IMR-90 (cell line): ENCODE measurements at places on chromosomes 3 and 15. TPM values are rescaled to one million over a fixed set of nuclear protein-coding genes. Genes with fewer than 3 reads are reported as not detected.

GRCh38 chr15:71329497-71330260, 214.4 kb downstream of the THSD4 start:
- H3K4me3 ChIP-seq: no peak overlapping the region
- H3K4me1 ChIP-seq: peaks cover 61% of the 10 kb centered on the region
- peak; percentile 46 for DNase-seq

DNA sequence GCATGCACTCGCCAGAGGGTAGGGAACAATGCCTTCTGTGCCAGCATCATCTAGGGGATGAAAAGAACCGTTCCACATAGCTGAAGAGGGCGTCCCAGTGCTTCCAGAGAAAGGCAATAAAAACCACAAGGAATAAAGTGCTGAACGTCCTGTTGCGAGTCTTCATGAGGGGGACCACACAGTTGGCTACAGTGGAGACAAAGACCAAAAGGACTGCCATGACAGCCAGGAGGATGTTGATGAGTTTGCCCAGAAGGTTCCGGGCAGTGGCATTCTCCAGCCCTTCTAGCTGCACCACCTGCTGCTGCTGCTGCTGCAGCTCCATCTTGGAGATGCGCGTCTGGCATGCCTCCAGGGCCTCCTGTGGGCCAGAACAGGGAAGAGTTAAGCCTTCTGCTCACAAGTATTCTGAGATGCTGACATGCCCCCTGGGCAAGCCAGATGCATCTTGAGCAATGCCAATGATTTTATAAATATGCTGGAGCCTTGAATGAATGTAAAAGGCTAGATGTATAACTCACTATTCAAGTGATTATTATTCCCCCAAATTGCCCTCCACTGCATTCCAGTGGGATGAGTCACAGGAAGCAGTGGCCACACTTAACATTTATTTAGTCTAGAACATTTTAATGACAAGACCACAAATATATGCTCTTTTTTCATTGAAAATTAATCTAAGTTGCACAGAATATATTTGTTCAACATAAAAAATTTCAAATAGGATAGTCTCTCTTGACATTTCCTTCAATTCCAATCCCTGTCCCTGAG, 45.1 kb upstream of the PLXND1 start:
- H3K27me3 ChIP-seq: no peaks in the 10 kb centered on the region
- peak; percentile 78 for DNase-seq
- H3K4me3 ChIP-seq: no peak overlapping the region
- no peaks in the 10 kb centered on the region for H3K36me3 ChIP-seq
- peaks cover 19% of the 10 kb centered on the region for H3K4me1 ChIP-seq

GRCh38 chr15:49301562-49301961, 121.5 kb upstream of the FGF7 start:
- no peaks in the 10 kb centered on the region for H3K27me3 ChIP-seq
- H3K4me1 ChIP-seq: no peaks in the 10 kb centered on the region
- peak; percentile 50 for DNase-seq

DNA sequence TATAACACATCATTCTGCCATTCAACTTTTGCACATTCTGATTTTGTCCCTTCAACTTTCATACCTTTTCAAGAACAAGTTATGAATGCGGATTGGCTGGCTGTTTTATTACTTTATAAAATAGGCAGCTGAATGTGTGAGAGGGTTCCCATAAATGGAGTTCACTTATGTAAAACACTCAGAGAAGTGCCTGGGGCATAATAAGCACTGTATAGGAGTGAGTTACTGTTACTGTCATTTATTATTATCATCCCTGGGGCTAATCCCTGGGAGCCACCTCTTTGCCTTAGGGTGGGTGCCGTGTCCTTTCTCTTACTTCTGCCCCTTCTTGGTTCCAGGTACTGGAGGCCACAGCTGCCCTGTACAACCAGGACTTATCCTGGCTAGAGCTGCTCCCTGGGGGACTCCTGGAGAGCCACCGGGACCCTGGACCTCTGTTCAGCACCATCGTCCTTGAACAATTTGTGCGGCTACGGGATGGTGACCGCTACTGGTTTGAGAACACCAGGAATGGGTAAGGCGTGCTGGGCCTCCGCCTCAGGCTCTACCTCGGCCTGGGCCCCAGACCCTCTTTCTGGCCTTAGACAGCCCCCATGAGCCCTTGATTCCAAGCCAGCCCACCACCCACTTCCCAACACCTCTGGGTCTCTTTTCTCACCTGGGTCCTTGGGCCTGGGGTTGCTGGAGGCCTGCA, 10.9 kb downstream of the DUOX1 start:
- H3K4me3 ChIP-seq: no peak overlapping the region
- no peak overlapping the region for H3K27ac ChIP-seq
- H3K36me3 ChIP-seq: no peaks in the 10 kb centered on the region
- no peak for DNase-seq
- H3K4me1 ChIP-seq: no peaks in the 10 kb centered on the region

GRCh38 chr3:188059351-188059750, 94.6 kb upstream of the LPP start:
- no peak overlapping the region for H3K27ac ChIP-seq
- H3K4me3 ChIP-seq: no peak overlapping the region
- peaks cover 7% of the 10 kb centered on the region; the same call in 1 of the 2 replicates for H3K4me1 ChIP-seq

DNA sequence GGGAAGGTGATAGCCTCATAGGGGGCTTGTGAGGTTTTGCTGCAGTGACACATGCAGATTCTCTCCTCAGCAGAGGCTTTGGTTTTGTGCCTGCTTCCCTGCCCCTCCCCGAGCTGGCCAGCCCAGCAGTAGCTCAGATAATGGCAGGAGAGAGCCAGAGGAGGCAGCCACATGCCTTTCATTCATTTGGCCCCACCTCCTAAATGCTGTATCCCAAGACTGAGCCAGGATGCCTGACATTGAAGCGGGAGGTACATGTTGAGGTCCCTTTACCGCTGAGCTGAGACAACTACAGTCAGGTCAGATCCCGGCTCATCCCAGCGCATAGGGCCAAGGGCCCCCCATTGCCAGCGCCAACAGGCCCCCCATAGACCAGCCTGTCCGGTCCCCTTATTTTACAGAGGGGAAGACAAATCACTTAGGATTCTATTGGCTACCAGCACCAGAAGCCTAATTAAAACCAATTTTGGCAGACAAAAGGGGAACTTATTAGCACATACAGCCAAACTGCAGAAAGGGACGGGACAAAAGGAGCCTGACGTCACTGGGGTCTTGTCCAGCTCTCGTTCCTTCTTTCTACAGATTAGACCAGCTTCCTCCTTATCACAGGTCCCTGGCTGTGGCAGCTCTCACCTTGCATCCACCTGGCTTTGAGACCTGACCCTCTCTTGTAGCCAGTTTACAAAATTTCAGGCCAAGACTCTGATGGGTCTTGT, 12.1 kb upstream of the POLG start:
- peaks cover 50% of the 10 kb centered on the region for H3K27me3 ChIP-seq
- no peak overlapping the region for H3K4me3 ChIP-seq
- H3K36me3 ChIP-seq: no peaks in the 10 kb centered on the region
- no peaks in the 10 kb centered on the region for H3K4me1 ChIP-seq

GRCh38 chr3:24604215-24604614, 109.6 kb upstream of the THRB start:
- no peak for DNase-seq
- no peaks in the 10 kb centered on the region for H3K27me3 ChIP-seq
- H3K4me1 ChIP-seq: no peaks in the 10 kb centered on the region
- H3K36me3 ChIP-seq: no peaks in the 10 kb centered on the region
- H3K4me3 ChIP-seq: no peak overlapping the region

DNA sequence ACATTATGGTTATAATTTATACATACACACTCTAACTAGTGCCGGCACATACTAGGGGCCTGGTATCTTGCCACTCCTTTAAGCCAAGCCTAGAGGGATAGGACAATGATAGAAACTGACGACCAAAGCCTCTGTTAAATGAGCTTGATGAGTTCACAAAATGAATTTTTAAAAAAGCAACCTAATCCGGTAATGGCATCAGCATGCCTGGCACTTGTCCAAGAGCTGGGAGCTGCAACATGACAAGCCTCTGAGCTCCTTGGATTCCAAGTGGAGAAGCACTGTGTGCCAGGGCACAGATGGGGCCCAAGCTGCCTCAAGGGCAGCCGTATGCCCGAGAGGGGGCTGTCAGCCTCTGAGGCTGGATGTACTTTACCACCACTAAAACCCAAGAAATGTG, 9.7 kb downstream of the ETV5 start:
- no peaks in the 10 kb centered on the region for H3K27me3 ChIP-seq
- DNase-seq: peak; percentile 82
- no peak overlapping the region for H3K4me3 ChIP-seq
- H3K27ac ChIP-seq: no peak overlapping the region
- H3K4me1 ChIP-seq: peaks cover 16% of the 10 kb centered on the region

- peak; percentile 31 for DNase-seq
- H3K4me1 ChIP-seq: peaks cover 17% of the 10 kb centered on the region
- H3K36me3 ChIP-seq: peaks cover 3% of the 10 kb centered on the region; the same call in 1 of the 2 replicates
- H3K4me3 ChIP-seq: no peak overlapping the region
- H3K27me3 ChIP-seq: no peaks in the 10 kb centered on the region
These were observed 53.7 kb downstream of the NKIRAS1 start for GRCh38 chr3:23863060-23863459.

GRCh38 chr3:172236771-172237742, 197.7 kb downstream of the FNDC3B start:
- H3K4me1 ChIP-seq: peaks cover 2% of the 10 kb centered on the region; the same call in 1 of the 2 replicates
- no peak overlapping the region for H3K27ac ChIP-seq
- peaks cover 14% of the 10 kb centered on the region for H3K36me3 ChIP-seq
- no peak for DNase-seq
- no peak overlapping the region for H3K4me3 ChIP-seq

Gene WNT5A
- 204 and 224 TPM in 2 replicates for total RNA-seq

Gene TNFSF10
- 1.1 and 1.3 TPM in 2 replicates for total RNA-seq
